SK-MEL-5 (cell line): ENCODE measurements at places on chromosomes 6 and 20.

DNA sequence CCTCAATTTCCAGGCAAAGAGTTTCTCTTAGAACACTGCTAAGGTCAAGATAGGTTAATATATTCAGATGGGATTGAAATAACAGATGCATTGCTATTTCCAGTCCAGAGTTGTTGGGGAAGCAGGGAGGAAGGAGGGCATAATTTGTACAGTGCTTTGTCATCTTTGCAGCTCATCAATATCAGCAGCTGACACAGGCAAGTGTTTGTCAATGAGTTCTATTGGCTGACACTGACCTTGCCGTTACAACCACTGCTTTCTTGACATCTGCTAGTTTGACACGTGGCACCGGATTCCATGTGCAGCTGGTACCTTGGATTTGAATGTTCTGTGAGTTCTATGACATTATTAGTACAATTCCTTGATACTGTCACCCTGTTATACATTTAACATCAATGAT, 28.0 kb upstream of the MLIP start:
- DNase-seq = no peak

GRCh38 chr20:54692168-54692887, 216.9 kb downstream of the DOK5 start:
- no peak for DNase-seq

DNA sequence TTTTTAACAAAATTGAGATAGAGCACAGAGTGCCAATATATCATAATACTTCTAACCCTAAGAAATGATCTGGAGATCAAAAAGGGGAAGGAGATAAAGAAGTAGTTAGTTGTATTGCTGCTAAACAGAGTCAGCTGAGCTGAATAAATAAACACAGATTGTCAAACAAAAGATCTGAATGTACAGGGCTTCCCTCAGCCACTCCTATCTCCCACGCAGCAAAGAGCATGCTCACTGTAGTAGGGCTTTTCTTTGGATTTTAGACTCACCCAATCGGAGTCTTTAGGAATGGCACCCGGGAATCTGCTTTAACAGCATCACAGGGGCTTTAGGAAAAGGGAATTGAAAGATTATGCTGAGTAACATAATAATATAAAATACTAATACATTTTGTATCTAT, 222.2 kb upstream of the STXBP5 start:
- DNase-seq = no peak

GRCh38 chr6:133259561-133259960, 18.4 kb downstream of the EYA4 start:
- no peak for DNase-seq

DNA sequence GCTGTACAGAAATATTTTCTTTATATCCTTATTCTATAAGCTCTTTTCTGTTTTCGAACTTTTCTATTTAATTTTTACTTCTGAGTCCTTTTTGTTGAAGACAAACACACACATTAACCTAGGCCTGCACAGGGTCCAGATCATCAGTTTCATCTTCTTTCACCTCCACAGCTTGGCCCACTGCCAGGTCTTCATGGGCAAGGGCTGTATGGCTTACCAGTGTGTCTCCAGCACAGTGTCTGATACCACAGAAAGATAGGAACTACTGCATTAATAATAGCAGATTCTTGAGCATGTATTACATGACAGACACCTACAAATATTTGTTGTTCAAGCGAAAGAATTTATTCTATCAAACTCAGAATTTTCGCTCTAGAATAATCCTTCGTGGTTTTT, 24.4 kb downstream of the QKI start:
- DNase-seq = no peak

DNA sequence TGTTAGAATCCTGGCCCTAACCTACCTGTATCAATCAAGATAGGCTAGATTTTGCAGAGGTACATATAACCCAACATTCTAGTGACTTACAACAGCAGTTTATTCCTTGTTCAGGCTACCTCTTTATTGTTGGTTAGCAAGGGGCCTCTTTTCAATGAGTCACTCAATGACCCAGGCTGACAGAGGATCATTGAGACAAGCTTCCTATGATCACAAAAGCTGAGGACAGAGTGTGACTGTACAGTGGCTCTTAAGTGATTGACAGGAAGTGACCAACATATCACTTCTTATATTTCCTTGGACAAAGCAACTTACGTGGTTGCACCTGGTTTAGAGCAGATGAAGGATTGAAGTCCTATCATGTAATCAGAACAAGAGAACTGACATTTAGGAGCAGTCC, 740.9 kb downstream of the FRK start:
- DNase-seq = no peak

DNA sequence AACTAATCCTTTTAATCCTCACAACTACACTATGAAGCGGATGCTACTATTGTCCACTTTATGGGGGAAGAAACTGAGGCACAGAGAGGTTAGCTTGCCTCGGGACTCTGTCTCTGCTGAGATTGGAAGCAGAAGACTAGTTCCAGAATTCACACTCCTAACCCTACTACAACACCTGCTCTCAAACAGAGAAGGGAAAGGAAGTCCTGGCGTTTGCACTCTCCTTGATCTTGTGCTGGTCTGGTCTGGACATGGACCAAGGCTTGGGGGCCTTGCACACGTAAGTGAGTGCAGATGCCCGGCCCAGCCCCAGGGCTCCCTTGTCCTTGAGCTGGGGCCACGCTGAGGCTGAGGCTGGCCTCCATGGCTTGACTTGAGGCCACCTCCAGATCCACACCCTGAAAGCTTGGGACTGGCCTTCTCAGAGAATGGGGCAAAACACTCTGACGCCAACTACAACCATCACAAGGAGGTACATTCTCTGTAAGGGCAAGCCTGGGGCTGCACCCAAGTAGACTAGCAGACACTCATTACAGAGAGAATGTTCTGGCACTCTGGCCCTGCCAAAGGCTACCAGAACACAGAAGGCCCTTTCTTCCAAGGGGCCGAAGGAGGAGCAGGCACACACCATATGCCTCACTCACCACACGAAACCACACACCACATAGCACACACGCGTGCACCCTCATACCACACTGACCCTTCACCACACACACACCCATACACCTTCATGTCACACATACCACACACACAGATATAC, 33.3 kb upstream of the EZR start:
- DNase-seq = no peak

DNA sequence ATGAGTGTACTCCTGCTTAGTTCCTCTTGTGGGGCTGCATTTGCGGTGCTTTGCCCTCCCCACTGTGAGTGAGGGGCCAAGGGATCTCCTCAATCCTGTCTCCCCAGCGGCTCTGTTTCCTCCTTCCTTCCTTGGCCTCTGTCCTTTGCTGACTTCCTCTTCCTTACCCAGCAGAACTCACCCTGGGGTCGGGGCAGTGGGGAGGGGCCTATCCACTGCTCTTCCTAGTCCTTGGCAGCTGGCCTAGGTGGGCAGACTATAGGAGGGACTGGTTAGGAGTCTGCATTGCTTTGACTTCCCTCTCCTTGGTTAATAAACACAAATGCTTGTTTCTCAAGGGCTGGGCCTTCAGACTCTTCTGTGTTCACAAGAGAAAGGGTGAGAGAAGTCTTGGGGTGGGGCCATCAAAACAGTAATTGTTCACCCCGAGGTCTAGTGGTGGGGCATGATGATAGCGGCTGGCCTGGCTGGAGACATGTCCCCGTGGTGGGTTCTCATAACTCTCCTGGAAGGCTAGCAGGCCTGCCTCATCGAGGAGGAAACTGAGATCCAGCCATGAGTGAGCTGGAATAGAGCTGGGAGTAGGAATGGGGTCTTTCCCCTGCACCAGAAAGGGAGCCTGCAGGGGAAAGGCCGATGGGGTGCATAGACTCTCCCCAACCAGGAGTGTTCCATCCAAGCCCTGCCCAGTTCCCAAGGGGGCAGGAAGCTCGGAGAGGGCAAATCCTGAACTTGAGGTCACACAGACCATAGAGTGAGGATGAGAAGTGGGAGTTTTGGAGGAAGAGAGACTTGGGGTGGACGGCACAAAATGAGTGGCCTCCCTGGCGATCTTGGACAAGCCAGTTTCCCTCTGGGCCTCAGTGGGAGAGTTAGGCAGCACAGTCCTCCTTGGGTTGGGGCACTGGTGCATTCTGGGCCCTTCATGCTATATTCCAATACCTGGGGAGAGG, 12.7 kb downstream of the FAM110A start:
- no peak for DNase-seq

DNA sequence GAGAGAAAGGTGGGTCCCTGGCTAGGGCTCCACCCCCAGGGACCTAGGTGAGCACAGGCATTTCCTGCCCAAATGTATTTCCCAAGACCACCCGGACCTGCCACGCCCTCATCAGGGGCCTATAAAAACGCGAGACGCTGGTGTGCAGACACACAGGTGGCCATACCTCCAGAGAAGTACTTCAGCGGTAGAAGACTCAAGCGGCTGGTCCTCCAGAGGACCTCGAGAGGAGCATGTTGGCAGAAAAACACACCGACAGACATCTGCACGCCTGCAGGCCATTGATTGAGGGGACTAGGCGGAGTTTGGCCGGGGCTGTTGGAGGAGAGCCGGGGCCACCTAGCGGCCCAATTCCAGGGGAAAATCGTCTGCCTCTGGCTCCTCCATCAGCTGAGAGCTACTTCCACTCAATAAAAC, 695.8 kb upstream of the MMS22L start:
- DNase-seq = peak; percentile 85

DNA sequence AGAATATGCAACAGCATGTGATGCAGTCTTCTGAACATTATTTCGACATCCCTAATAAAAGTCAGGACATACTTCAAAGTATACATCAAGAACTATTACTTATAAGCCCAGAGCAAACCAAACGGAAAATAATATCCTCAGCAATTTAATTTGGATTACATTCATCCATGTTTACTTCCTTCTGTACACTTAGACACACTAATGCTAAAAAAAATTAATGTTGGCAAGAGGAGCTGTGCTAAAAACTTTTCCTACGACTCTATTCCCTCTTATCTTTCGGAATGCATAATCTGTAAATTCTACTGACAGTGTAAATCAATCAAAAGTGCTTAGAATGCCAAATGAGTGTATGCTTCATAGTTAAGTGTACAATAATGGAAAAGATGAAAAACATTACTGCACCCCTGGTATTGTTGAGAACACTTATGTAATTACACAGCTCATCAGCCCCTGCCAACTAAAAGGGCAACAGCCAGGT, 301.2 kb upstream of the HSF2 start:
- no peak for DNase-seq

DNA sequence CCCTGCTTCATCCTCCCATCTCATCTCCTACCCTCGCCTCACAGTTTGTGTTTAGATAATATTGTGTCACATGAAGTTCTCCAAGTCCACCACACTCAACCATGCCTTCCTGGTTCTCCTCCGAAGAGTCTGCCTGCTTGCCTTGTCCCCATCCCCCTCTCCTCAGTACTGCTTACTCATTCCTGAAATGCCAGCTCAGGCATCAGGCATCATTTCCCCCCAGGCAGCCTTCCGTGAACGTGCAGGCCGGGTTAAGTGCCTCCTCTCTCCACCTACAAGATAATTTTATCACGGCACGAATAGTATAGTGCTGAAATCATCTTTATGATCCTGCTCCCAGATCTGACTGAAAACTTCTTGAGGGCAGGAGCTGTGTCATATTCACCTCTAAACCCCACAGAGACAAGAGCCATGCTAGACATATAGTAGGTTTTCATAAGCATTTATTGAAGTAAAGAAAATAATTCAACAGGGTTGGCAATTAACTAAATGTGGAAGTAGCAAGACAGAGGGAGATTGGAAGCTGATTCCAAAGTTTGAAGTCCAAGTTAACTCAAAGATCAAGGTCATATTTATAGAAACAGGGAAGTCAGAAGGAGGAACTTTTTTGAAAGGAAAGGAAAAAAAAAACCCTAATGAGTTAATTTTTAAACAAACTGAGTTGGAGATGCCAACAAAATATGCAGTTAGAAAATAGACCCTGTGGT, 48.7 kb upstream of the BMP2 start:
- DNase-seq = no peak
